Nephron progenitor cell (in vitro differentiated cells): ENCODE measurements at places on chromosomes 4 and X.

- DNase-seq, result no peak
These were observed 86.3 kb downstream of the PPP2R2C start for GRCh38 chr4:6386091-6386490.

- no peak for DNase-seq
These were observed 83.1 kb downstream of the DMD start for GRCh38 chrX:33128048-33128805.

DNA sequence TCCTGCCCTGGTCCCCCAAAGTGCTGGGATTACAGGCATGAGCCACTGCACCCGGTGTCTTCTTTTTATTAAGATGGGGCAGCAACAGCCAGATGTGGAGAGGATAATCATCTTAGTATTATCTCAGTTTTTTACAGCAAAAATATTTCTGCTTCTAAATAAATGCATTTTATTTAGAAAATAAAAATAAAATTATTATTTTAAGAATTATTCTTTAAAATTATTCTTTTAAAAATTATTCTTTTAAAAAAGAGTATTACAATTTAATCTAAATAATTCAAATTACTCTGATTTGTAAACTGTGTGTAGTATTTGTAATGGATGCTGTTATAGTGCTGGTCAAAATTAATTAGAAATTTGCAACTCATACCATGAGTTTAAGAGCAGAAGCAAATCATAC is 67.6 kb downstream of the ARFIP1 start:
- DNase-seq, result no peak

DNA sequence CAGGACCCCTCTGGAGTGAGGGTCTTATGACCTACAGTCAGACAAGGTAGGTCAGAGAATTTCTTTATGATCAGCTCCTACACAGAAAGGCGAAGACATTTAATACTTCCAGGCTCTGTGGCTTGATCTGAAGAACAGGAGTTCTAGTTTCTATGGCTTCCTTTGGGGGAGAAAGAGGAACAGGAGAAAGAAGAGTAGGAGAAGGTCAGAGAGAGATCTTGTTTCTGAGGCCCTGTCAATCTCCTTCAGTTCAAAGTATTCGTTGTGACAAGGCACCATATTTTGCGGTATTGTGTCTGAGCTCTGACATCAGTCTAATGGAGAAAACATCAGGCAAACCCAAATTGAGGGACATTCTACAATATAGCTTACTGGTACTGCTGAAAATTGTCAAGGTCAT is 16.7 kb downstream of the TMSB4X start:
- no peak for DNase-seq

DNA sequence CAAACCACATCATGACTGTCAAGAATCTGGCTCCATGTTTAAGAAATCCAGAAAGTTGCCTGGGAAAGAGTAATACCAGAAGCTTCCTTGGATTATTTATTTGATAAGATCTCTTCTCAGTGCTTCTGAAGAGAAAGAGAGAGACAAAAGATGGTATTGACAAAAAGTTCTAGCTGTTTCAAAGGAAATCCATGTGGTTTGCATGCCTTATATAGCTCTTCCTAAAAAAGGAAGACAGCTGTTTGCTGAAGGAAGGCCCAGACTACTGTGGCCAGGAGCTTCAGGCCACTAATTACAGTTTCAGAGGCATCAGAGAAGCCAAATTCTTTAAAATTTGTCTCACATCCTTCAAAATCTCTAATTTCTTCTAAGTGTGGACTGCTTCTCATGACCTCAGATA is 565.2 kb upstream of the SLIT2 start:
- no peak for DNase-seq

DNA sequence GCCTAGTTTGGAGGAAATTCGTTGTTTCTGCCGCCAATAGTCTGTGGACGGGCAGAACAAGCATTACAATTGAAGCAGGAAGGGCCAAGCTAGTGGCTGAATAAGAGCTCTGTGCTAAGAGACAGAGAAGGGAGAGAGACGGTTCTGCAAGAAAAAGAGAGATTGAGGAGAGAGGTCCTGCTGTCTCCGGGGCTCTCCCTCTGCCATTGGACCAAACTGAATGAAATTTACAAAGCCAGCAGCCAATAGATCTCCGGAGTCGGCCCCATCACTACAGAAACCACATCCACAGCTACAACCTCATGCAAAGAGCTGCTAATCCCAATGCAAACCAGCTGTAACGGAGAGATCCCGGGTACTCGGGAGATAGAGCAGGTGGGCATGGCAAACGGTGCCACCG is at the start of gene NLGN4X:
TSS of gene NLGN4X (minus strand) at position 148 of the 400 bp plus-strand sequence. CDS start 77,401 bp downstream, outside the sequence.
- peak; percentile 16 for DNase-seq

- DNase-seq, result no peak
These were observed 973.1 kb upstream of the GRID2 start for GRCh38 chr4:91330555-91331137.

DNA sequence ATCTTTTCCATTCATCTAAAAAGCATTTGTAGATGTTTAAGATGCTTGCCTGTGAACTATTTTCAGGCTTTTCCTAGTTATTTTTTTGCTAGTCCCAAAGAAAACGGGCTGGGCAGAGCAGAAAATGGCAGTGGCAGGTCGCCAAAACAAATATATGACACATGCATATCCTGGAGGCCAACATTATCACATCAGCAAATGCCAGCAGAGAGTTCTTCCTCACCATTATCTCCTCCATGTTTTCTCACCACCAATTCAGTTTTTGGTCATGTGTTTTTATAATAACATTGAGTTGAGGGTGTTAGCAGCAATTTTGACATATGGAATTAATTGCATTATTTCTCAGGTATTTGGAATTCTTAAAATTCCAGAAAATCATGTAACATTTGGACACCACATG is 97.9 kb upstream of the EOLA2 start:
- no peak for DNase-seq

GRCh38 chrX:134932528-134933217 is 58.1 kb upstream of the SMIM10 start:
- no peak for DNase-seq

GRCh38 chrX:112051576-112051975 is 31.0 kb downstream of the TRPC5 start:
- no peak for DNase-seq

DNA sequence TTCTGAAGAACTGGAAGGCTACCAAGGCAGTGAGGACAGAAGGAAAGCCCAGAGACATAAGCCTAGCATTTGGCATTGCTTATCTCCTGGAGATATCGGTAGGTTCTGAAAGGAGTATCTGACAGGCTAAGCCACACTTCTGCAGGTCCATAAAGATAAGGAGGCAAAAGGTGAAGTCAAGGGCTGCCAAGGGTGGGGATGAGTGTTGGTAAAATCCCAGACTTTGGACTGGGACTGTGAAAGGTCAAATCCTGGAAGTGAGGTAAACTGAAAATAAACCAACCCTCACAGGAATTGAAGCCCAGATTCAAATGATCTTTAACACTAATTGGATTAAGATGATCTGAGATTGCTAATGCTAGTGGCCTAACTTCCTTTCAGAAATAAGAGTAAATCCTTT is 27.4 kb downstream of the GK start:
- DNase-seq, result no peak

DNA sequence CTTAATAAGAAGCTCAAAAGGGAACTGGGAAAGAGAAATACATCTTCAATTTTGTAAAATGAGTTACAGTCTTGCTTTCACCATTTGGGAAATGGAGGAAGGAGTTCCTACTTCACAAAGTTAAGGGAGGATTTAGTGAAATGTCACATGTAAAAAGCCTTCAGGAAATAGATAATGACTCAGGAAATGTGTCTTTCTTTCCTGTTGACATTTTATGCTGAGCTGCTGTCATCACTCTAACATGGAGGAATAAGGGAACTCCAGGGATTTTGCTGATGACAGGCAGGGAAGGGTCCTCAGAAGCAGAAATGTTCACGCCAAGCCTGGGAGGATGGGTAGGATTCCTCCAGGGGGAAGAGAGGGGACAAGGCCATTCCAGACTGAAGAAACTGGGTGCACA is 251.1 kb downstream of the USP46 start:
- no peak for DNase-seq

DNA sequence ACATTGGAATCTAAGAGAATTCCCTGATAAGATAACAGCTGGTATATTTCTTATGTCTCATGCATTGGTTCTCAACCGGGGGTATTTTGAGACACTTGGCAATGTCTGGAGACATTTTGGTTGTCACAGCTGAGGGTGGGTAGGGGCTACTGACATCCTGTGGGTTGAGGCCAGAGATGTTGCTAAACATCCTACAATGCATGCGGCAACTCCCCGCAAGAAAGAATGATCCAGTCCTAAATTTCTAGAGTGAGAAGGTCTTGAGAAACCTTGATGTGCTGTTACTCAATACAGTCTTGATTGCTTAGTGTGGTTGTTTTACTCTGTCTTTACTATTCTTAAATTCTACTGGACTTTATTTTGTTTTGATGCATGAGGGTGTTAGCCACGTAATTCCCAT is 287.2 kb downstream of the FRMPD4 start:
- no peak for DNase-seq

GRCh38 chr4:155609455-155610059 is 57.1 kb upstream of the GUCY1A1 start:
- DNase-seq, result no peak

DNA sequence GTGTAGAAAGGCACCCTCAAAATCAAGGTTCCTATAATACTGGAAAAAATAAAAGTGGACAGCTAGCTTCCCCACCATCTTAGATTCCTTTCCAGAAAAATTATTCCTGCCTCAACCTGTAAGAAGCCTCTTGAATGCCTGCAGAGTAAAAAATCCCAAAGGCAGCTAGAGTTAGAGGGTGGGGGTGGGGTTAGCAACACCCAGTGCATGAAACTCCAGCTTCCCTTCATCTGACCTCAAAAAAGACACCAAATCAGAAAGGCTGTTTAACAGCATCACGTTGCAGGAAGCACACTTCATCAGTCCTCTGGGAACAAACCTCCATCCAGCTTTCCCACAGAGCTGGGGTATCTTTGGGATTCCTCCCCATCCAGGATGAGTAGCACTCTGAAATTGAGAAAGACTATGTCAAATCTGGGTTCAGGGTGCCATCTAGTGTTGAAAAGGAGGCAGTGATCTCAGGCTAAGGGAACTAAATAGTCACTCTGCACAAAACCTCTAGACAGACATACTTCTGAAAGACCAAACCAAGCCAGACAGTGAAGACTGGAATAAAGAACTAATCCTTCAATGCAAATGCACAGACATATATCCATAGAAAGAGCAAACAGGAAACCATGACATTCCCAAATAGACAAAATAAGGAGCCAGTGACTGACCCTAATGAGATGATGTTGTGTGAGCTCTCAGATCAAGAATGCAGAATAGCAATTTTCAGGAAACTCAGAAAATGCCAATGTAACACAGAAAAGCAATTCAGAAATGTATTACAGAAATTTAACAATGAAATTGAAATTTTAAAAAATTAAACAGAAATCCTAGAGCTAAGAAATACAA is 97.9 kb downstream of the ARHGEF9 start:
- peak; percentile 11 for DNase-seq

- no peak for DNase-seq
These were observed 50.7 kb upstream of the SPRY1 start for GRCh38 chr4:123345935-123346300.

DNA sequence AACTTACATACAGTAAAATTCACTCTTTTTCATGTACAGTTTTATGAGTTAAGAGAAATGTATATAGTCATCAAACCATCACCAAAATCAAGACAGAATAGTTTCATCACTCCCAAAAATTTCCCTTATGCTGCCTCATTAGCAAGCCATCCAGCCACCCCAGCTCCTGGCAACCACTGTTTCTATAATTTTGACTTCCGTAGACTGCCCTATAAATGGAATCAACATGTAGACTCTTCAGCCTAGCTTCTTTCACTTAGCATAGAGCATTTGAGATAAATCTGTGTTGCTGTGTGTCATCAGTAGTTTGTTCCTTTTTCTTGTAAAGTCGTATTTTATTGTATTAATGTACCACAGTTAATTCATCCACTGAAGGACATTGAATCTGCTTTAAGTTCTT is 23.2 kb downstream of the HDX start:
- no peak for DNase-seq

GRCh38 chr4:17576932-17577664 is at the start of gene LAP3:
LAP3 (plus strand) TSS chr4:17577198; CDS start chr4:17577466, 268 bp downstream.
- peak; percentile 99 for DNase-seq

DNA sequence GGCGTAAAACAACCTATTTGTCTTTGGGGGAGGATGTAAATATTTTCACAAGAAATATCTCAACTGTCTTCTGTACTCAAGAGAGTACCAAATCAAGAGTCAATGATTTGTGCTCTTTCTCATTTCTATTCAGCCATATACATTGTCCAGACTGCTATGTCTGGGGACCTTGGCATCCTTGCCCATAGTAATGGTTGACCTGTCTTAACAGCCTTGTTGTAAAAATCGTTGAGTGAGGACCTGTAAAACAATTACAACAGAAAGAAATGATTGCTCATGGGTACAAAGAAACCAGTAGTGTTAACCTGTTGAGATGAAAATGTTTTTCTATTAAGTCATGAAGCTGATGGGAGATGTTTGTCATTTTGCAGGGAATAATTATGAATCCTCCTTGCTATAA is 56.6 kb downstream of the LNX1 start:
- no peak for DNase-seq

DNA sequence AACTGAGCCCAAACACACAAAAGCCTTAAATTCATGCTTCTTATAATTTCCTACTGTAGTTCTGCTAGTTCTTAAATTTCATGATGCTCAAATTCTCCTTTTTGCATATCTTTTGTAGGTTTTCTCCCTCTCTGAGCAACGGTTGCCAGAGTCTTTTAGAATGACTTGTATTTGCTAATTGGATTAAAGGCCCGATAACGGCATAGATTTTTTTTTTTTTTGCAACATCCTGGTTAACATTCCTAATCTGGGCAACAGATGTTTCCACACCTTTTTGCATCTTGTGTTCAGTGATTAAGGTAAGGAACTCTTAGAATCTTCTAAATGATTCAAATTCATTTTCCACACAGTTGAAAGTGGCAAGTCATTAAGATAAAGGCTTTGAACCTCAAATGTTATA is 66.3 kb upstream of the ADGRG2 start:
- no peak for DNase-seq

- DNase-seq, result no peak
These were observed 39.0 kb downstream of the FRMD7 start for GRCh38 chrX:132088864-132089263.

GRCh38 chrX:102546828-102547493 is 30.4 kb upstream of the TMSB15A start:
- no peak for DNase-seq

GRCh38 chr4:8280876-8281440 is 11.4 kb downstream of the HTRA3 start:
- no peak for DNase-seq

DNA sequence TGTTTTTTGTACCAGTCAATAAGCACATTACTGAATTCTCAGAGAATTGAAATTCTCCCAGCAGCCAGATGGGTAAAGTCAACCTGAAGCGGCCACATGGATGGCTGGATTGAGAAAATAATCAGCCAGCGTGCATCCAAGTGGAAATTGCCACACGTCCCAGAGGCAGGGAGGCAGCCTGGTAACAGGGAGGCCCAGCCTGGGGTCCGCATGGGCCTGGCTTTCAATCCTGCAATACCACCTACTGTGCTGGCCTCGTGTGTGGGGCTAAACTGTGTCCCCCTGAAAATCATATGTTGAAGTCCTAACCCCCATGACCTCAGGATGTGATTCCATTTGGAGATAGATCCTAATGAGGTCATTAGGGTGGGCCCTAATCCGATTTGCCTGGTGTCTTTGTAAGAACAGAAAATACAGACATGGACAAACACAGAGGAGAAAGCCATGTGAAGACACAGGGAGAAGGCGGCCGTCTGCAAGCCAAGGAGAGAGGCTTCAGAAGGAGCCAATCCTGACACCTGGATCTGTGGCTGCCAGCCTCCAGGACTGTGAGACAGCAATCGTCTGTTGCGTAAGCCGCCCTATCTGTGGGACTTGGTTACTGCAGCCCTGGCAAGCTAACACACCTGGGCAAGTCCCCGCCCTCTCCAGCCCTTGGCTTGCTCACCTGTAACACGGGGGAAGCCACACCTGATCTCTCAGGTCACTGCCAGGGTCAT is 90.3 kb downstream of the JAKMIP1 start:
- DNase-seq, result no peak
